ENCODE measurements at places on chromosomes 16 and 17.
A peak's percentile ranks its signal among the peaks of the same experiment; 100 is the strongest.

DNA sequence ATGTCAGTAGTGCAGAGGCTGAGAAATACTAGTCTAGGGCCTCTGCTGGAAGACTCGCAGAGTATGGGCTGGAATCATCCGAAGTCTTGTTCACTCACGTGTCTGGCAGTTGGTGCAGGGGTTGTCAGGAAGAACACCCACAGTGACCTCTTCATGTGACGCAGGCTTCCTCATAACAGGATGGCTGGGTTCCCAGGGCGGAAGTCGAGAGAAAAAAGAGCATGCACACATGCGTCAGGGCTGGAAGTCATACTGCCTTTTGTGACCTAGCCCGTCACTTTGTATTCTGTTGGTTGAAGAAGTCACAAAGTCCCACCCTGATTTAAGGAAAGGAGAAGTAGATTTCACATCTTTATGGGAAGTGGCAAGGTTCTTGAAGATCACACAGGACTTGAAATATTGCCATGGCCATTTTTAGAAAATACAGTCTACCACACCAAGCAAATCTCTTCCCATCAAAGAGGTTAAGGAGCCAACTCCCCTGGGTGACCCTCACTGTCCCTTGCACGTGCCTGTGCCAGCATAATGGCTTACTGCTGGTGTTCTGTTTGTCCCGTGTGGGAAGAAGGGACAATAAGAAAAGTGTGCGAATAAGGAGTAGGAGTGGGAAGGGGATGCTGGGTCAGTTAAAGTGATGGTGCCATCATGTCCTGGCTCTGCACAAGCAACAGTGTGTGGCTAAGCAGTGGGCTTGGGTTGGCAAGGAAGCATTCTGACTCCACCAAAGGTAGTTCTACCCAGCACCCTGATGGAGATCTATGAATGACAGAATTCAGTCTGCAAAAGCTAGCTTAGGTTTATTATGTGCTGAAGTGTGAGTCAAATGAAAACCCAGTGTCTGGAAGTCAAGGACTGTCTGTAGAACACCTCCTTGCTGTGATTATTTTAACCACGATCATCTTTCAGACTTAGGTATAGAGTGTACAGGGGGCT, 28.1 kb downstream of the HEATR3 start:
- no peak for DNase-seq

DNA sequence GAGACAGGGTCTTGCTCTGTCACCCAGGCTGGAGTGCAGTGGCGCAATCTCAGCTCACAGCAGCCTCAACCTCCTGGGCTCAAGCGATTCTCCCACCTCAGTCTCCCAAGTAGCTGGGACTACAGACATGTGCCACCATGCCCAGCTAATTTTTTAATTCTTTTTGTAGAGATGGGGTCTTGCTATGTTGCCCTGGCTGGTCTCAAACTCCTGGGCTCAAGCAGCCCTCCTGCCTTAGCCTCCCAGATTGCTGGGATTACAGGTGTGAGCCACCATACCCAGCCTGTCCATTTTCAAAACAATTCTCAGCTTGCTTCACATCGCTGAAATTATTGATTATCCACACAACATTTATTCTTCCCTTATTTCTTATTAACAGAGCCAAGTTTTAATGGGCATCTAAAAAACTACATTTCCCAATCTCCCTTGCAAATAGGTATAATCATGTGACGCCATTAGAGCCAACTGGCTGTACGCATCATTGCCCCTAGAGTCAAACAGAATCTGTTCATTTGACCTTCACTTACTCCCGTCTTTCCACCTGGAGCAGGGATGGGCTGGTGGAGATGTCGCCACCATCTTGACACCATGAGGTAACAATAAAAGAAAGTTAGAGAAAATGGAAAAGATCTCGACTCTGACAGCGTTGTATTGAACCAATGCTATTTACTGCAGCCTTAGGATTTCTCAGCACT, 148.0 kb upstream of the FOXF1 start:
- DNase-seq = no peak

DNA sequence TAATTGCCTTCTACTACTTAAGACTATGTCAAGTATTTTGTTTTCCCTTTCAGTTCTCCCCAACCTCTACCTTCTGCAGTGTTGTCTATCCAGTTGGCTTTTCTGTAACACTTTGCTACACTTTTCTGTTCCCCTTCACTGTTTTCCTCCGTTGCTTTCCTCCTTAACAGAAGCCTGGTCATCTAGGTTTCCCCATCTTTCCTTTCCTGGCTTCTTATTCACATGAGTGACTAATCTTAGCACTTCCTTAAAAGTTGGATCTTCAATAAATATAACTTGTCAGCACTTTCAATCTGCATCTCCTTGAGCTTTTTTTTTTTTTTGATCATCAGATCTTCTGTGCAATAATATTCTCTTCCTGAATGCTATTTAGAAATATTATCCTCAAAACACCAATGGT, 2.8 kb upstream of the SLFN11 start:
- no peak for DNase-seq

- DNase-seq = no peak
Measured at GRCh38 chr17:78600181-78600721, 23.1 kb upstream of the DNAH17 start.

GRCh38 chr17:43936434-43936833, 5.8 kb downstream of the PPY start:
- no peak for DNase-seq

- no peak for DNase-seq
Measured at GRCh38 chr17:44438636-44439035, 49.2 kb upstream of the ITGA2B start.

- DNase-seq = peak; percentile 81
Measured at GRCh38 chr16:68079626-68080344, 5.4 kb upstream of the NFATC3 start.

DNA sequence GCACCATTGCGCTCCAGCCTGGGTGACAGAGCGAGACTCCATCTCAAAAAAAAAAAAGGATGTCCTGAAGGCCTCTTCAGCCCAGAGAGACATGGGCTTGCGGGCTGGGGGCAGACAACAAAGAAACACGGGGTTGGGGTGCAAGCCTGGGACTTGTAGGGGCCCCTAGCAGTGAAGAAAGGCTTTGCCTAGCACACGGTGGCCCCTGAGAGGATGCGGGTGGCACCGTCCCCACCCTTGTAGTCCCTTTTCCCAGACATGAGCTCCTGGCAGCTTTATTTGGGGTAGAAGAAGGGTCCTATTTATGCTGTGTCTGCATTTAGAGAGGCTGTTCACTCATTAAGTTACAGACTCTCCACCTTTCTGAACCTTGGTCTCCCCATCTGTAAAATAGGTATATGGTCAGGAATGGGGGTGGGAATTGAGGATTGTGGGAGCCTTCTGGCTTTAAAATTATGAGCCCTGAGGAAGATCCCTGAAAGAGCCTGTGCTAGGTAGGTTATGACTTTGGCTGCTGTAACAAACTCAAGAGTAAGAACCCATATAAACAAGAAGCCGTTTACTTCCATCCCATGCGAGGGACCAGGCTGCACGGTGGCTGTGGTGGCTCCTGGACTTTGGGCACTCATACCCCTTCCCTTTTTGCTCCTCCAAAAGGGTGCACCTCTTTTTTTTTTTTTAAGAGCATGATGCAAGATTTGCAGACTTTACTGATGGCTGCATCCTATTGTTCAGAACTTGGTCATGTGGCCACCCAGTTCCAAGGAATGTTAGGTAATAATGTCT, 20.6 kb upstream of the ADGRG1 start:
- peak; percentile 0 for DNase-seq

GRCh38 chr16:53129281-53130158, 74.7 kb downstream of the CHD9 start:
- DNase-seq = no peak

GRCh38 chr16:55628306-55628968, 27.4 kb upstream of the SLC6A2 start:
- no peak for DNase-seq

GRCh38 chr16:88327561-88328312, 55.0 kb upstream of the ZNF469 start:
- no peak for DNase-seq

DNA sequence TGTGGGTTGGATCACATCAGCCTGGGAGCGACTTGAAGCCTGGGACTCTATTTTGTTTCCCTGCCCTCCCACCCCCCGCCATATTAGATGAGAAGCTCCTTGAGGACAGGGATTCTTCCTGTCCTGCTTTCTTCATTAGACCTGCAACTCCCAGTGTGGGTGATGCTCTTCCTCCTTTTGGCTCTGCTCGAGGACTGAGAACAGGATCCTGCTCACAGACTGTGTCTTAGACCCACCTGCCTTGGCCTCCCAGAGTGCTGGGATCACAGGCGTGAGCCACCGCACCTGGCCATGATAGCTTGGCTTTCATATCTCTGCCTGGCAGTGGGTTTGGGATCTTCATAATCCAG, 21.5 kb upstream of the TNS4 start:
- DNase-seq = no peak

DNA sequence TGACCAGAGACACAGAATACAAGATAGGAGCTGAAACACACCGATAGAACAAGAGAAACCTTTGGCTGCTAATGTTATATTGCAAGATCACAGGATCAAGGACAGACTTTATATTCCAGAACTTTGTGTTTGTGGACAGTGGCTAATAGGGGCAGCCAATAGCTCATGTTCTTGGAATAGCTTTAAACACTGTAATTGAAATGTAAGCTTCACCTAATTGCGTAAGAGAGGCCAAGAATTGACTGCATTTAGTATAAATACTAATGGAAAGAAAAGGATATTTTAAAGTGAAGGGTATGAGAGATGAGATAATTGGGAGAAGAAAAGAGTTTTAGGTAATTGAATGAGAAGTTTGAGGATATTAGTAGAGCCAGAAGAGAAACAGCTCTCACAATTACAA, 758.8 kb downstream of the CDH11 start:
- DNase-seq = no peak

GRCh38 chr16:5615868-5616642, 518.5 kb upstream of the EEF2KMT start:
- peak; percentile 64 for DNase-seq

GRCh38 chr17:57480438-57481196, 224.3 kb downstream of the MSI2 start:
- no peak for DNase-seq

DNA sequence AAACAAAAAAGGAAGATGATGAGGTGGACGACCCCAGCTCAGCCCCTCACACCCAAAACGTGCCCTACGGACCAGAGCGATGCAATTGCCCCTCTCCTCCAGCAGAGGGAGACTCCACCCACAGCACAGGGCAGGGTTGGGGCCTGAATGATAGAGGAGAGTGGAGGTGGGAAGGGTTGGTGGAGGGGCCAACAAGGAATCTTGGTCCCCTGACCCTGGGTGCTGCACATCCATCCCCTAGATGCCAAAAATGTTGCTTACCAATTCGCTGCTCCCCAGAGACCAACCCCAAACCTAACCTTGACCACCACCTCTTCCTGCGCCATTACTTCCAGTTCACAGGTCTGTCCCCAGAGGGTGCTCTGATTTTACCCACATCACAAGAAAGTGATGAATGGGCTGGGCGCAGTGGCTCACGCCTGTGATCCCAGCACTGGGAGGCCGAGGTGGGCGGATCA, 12.9 kb downstream of the P2RX5 start:
- DNase-seq = peak; percentile 71

DNA sequence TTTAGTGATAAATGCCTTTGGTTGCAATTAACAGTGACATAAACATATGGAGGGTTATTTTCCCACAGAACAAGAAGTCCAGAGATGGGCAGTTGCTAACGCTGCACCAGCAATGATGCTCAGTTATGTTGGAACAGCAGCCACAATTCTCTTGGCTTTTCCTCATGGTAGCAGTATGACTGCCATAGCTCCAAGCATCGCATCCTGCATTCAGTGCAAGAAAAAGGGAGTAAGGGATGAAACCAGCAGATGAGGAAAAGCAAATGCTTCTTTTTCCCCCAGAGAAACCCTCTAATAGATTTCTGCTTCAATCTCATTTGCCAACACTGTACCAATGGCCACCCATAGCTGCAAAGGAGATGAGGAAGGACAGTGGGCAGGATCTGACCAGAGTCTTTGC, 13.0 kb upstream of the ZCCHC14 start:
- DNase-seq = no peak

DNA sequence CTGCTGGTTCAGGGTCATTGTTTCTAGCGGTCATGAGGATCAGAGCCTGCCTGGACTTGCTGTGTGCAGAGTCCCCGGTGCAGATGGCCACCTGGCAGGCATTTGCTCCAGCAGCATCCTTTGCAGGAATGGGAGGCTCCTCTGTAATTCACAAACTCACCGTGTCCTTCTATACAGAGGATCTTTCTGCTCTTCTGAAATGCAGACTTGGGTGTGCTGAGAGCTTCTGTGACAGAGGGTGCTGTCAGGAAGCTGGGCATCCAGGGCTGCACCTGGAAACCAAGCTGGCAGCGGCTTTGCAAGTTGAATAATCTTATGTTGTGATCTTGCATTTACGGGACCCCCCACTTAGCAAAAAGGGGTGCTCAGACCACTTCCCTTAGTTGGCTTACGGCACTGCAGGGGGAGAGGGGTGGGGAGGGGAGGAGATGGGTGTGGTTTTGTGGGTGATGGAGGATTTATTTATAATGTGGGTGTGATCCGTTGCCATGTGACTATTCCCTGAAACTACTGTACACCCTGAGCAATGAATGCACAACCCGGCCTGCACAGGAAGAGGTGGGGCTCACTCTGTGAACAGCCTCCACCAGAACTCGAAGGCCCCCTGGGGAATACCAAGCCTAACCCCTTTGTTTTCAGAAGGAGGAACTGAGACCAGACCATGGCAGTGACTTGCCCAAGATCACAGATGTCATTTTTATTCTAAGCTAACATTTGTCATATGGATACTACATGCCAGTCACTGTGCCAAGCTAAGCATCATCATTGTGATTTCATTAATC, 178.3 kb downstream of the PRKCB start:
- DNase-seq = peak; percentile 56

GRCh38 chr16:914440-914839, 56.3 kb downstream of the LMF1 start:
- no peak for DNase-seq

DNA sequence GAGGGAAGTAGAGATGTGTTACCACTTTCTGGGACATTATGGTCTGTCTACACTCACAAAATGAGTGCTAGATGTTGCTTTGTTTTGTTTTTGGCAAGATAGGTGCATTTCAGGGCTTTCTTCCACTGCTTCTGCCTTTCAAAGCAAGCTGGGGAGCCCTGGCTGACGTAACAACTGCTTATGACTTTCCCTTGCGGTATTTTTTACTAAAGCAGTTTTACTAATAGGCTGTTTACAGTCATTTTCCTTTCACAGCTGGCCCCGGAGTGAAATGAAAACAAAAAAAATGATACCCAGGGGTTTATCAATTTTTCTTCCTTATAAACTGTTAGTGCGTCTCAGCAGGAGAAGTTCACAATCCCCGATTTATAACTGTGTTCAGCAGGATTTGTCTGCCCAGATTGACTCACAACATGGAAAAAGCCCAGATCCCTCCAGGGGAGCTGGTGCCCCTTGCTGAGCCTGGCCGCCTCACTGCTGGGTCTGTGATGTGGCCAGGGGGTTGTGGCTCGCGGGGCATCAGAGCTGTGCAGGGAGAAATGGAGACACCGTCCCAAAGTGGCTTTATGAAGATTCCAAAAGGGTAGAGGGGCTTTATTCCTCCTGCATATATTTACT, 184.4 kb upstream of the HS3ST3A1 start:
- DNase-seq = no peak

DNA sequence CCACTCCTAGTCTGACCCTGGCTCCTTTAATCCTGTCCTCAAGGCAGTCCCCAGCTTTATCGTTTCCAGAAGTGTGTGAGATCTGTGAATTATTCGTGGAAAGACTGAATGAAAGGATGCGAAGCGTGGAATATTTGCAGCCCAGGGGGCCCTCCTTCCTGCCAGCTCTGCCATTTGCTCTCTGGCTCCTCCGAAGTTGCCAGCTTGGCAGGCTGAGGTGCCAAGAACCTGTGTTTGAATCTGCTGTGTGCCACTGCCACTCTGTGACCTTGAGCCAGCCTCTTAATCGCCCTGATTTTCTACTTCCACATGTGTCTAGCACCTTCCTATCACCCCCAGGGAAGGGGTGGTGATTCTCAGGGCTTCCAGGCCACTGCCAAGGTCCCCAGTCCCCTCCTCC, 10.8 kb downstream of the TBKBP1 start:
- no peak for DNase-seq

Data from activated CD4-positive, alpha-beta T cell treated with anti-CD3 and anti-CD28 coated beads for 48 hours (primary cell).